ENCODE measurements at places on chromosomes 12 and 14.

DNA sequence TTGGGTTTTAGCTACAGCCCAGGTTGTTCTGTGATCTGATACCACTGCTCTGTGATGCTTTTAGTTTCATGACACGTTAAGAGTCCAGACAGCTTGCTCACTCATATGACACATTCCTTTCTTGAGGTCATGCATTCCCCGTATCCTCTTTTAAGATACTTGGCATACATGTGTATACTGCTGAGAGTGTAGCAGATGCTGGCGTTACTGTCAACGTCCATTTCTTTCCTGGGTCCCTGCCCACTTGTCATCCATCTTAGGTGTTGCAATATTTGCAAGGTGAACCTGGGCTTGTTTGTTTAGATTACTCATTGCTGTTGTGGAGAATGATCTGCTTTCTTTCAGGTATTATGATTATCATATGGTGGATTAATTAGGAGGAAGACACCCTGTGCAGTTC, 9.1 kb upstream of the EMP1 start:
- DNase-seq = no peak

DNA sequence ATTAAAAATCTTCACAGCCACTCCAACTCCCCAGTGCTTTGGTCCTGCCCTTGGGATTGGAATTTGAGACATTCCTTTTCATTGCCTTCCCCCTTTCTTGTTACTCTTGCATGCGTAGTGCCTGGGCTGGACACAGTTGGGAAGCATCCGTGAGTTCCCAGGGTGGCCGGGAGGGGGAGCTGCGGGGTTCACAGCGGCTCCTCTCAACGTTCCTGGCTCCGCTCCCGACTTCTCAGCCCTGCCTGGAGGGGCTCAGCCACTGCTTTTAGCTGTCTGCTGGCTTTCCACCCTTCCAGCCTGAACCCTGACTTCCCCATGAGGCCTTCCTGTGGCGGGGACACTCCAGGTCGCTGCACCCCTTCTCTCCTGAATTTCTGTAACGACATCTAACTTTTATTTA, 3.2 kb downstream of the TEX52 start:
- no peak for DNase-seq

GRCh38 chr12:123900871-123901376, 71.7 kb downstream of the CCDC92 start:
- no peak for DNase-seq

DNA sequence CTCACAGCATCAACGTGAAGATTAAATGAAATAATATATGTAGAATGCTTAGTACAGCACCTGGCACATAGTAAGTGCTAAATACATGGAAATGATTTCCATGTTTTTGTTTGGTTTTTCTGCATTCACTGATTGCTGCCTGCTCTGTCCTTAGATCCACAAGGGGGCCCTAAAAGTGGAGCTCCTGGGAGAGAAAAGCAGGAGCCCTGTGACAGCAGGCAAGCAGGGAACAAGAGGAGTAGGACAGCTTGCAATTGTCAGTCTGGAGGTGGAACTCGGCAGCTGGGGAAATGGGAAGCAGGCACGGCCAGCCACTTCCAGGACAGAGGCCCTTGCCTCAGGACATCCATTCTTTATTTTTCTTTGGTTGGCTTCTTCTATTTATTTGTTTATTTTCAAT, 292.9 kb downstream of the BMP4 start:
- no peak for DNase-seq

GRCh38 chr14:67581643-67582042, 18.4 kb downstream of the PIGH start:
- no peak for DNase-seq

DNA sequence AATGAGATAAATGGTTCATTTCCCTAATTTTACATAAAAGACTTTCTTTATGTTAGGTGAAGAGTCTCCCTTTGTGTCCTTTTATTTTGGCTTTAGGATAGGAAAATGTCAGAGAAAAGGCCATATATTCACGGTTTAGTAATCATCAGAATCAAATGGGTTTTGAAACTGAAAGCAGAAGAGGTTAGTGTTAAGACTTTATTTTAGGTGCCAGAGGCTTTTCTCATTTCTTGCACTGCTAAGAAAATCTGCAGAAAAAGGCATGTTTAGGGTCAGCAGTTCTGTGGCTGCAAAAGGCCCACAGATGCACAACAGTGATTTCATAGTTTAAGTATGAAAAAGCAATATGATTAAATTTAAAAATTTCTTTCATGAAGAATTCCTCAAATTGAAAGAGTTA, 80.4 kb upstream of the SINHCAF start:
- DNase-seq = no peak

GRCh38 chr12:15897433-15897832, 13.7 kb upstream of the DERA start:
- DNase-seq = no peak

DNA sequence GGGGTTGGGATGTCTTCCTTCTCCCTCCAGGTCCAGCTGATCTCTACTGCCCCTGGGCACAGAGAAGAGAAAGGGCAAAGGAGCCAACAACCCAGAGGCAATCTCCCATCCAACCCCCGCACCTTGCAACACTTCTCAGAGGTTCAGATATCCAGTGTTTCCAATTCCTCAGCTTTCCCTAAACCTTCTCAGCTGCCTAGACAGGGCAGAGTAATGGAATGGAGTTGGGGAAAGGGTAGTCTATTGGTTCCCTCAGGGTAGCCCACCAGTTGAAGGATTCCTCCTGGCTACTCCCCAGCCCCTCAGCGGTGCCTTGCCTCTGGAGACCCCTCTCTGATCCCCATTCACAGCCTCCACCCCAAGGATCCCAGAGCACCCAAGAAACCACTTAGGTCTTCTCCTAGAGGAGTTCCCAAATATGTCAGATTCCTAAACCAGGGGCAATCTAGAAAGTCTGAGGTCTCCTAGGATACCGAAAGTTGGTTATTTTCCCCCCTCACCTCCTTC, 537 bp downstream of the NFE2 start:
- no peak for DNase-seq

DNA sequence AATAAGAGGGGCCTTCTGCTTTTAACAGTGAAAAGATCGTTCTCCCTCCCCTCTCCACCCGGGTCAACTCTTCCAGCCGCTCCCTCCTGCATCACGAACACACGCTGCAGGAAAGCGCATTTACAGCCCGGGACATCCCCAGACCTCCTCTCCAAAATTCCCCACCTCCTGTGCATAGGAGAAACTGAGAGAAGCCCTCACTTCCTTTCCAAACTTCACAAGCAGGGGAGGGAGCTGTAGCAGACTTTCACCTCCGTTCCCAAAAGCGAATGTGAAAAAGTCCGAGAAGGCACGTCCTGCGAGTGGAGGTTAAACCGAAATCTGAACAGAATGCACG, 513 bp downstream of the BCAT1 start:
- no peak for DNase-seq

- peak; percentile 22 for DNase-seq
Measured at GRCh38 chr12:54603173-54603814, 14.8 kb upstream of the PPP1R1A start.

GRCh38 chr12:68007466-68007865, 18.2 kb downstream of the IFNG-AS1 start:
- DNase-seq = no peak

GRCh38 chr12:5807514-5808219, 137.4 kb downstream of the ANO2 start:
- DNase-seq = no peak

DNA sequence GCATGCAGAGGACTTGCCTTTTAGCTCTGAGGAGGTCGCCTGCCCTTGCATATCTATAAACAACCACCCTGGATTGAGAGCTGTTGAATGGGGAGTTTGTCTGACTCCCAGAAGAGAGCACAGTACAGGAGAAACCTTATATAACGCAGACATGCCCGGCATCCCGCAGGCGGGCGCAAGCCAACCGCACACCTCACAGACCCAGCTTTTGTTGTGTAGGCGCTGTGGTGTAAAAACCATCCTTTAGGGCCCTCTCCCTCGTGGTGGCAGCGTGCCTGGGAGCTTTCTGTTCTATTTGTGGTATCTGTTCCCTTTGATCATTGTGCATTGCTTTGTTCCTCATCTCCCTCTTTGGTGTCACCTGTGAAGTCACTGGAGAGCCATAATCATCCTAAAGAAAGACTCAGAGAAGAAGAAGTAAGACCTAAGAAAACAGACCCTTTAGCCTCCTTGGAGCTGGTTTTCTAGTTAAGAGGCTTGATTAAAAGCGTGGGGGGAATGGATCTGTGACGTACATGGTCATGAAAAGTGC, 77.7 kb downstream of the ETV6 start:
- DNase-seq = no peak

- no peak for DNase-seq
Measured at GRCh38 chr12:4518106-4518728, 20.5 kb upstream of the RAD51AP1 start.

- DNase-seq = no peak
Measured at GRCh38 chr14:41449066-41449465, 157.6 kb upstream of the LRFN5 start.

- DNase-seq = no peak
Measured at GRCh38 chr14:73778736-73779135, 64.6 kb upstream of the PNMA1 start.

DNA sequence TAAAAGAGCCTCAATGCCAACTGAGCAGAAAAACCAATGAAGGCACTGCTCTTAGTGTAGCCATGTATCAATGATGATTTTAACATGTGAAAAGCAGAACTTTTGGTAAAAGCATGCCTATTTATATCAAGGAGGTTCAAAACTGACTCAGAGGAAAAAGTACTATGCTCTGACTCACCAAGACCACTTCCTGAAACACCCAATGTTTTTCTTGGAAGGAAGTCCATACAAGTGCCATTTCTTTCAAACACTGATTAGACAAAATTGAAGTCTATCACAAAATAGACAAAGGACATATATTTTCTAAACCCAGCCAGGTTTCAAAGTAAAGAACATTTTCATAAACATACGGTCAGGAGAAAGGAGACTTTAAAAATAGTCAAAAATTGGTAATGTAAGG, 88.6 kb downstream of the EPS8 start:
- no peak for DNase-seq

DNA sequence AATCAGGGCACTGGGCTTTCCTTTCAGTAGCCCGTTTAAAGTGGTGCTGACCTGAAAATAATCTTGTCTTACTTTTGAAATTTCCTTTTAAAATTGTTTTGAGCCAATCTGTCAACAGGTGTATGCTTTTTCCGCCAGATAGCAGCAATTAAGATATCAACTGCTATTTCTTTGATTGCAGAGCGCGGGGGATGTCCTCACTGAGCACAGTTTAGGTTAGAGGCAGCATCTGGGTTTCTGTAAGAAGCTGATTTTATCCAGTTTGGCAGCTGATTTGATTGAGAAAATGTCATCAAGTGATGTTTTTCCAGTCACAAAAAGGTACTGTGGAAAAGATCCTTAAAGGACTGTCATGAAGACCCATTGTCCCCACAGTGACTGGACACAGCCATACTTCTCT, 371.8 kb downstream of the ADAMTS20 start:
- DNase-seq = no peak

DNA sequence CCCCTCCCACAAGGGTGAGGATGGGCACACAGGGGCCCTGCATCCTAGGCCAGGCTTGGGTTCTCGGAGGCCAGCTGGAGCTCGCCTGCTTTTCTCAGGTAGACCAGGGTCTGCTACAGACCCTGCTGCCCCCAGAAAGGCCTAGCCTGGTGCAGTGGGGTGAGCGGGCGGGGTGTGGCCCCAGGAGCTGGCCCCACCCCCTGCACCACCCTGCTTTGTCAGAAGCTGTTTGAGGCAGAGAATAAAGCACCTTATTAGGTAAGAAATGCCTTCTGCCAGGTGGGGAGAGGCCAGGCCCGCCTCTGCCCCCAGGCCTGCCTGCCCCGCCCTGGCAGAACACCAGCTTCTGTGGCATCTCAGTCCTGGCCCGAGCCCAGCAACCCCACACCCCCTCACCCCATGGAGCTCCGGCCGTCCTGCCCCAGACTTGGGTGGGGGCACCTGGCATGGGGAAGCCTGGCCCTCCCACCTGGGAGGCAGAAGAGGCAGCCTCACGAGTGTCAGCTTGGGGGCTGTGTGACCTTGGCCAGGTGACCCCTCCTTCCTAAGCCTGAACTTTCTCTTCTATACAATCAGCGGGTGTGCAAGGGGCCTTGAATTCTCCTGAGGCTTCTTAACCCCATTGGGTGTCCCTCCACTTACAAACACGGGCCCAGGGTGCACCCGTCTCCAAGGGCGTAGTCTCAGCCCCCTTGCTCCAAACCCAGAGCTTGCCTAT, 43.2 kb downstream of the KRT80 start:
- no peak for DNase-seq

GRCh38 chr14:75393794-75394193, 34.0 kb upstream of the JDP2 start:
- DNase-seq = no peak

GRCh38 chr12:98699586-98699985, 54.5 kb downstream of the APAF1 start:
- DNase-seq = no peak

- DNase-seq = no peak
Measured at GRCh38 chr12:114904254-114905003, 220.5 kb upstream of the TBX3 start.

DNA sequence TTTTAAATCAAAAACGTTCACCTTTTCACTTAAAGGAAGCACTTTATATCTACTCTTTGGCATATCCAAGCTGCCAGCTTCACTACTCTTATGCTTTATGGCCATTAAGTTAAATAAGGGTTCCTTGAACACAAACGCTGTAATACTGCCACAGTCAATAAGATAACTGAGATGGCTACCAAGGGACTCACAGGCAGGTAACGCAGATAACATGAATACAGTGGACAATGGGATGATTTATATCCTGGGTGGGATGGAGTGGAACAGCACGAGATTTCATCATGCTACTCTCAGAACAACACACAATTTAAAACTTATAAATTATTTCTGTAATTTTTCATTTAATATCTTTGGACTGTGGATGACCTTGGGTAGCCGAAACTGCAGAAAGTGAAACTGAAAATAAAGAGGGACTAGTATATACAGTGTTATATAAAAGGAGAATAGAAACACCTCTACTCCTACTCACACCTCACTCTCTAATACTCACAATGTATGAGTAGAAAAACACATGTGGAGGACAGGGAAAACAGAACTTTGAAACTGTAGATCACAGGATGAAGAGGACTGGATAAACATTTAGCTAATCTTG, 367.3 kb downstream of the C12orf50 start:
- no peak for DNase-seq

GRCh38 chr12:120977531-120978295, 630 bp upstream of the HNF1A start:
- DNase-seq = no peak

DNA sequence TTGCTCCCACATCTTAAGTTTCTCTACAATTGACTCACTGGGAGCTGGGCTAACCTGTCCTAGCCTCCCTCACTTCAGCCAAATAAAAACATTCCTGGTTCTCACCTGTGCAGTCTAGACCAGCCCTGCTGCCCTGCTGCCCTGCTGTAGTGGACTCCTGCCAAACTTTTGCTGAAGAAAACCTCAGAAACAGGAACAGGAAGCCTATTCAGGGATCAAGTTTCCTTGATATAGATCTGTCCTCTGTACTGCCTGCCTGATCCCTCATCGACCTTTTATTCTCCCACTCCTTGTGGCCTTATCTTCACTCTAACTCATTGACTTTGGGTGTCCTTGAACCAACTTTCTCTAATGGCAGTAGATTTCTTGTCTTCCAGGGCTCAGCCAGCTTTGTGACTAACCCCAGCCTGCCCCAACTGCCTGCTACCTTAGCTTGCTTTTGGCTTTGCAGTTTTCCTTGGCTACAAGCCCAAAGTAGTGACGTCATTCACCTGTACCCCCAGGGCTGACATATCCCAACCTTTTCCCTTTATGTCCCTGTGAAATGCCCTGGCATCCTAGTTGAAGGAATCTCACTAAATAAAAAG, 234.8 kb downstream of the DUSP6 start:
- no peak for DNase-seq

GRCh38 chr12:55724226-55724939, 4.2 kb downstream of the RDH5 start:
- no peak for DNase-seq

GRCh38 chr14:54686219-54686870, 119.4 kb downstream of the SAMD4A start:
- DNase-seq = no peak

Data from T-helper 22 cell (primary cell).